NCI-H146 (cell line): ENCODE measurements at places on chromosomes 6 and 20.

DNA sequence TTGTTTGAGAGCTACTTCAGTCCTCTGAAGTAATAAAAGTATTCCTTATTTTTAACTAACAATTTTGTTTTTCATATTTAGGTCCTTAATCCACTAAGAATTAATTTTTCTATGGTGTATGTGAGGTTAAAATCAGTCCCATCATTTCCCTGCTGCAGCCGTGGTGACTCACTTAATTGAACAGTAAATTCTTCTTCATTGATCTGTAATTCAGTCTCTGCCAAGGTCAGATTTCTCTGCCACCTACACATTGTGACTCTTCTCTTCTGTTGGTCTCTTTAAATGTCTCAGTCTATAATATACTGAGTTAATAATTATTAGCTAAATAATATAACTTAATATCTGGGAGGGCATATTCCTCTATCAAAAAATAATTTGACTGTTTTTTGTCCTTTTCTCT, 262.3 kb downstream of the UTRN start:
- peak; percentile 14 for DNase-seq

GRCh38 chr6:392441-393390, 1.2 kb downstream of the IRF4 start:
- DNase-seq: peak; percentile 52

- no peak for DNase-seq
These were observed 73.4 kb downstream of the ELOVL2 start for GRCh38 chr6:10970731-10971130.

- DNase-seq: no peak
These were observed 60.9 kb downstream of the SNRNP48 start for GRCh38 chr6:7650878-7651277.

GRCh38 chr6:148392671-148393070, 50.0 kb downstream of the SASH1 start:
- DNase-seq: no peak

GRCh38 chr20:44448753-44449546, 26.7 kb upstream of the TTPAL start:
- DNase-seq: peak; percentile 30

DNA sequence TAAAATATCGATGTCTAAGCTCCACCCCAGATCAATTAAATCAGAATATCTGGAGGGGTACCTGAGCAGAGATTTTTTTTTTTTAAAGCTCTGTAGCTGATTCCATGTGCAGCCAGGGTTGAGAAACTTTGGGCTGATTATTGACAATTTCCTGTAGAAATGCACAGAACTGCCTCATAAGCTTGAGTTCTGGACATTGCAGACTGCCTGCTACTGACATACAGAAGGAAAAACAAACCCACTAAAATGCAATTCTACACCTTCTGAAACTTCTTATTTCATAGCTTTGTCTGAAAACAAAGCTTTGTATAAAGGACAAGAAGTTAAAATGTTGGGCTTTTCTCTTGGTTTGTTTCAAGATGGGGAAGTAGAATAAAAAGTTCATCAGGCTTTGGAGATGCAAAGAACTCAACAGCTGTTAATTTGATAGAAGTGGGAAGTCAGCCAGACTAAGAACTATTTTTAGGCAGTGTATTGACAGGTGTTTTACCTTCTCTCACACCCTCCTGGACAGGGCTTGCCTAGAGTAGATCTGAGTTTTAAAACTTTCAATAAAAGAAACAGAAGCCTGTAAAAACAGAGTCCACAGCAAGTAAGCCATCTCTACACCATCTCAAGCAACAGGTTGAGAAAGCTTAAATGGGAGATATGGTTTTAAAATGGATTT, 147.7 kb downstream of the KCNQ5 start:
- DNase-seq: no peak

DNA sequence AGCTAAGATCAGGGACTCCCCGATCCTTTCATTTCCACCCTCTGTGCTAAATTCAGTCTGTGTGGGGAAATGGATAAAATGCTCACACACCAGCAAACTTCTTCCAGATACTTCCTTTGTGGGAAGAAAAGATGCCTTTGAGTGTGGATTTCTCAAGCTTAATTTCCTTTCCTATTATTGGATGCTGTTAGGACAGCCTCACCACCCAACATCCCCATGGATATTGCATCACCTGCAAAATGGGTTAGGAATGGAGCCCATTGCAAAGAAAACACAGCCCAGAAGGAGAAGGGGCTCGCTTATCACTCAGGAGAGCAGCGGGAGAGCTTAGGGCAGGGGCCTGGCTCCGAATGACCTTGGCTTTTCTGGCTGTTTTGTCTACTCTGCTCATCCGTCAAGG, 272.2 kb downstream of the CDC5L start:
- no peak for DNase-seq

DNA sequence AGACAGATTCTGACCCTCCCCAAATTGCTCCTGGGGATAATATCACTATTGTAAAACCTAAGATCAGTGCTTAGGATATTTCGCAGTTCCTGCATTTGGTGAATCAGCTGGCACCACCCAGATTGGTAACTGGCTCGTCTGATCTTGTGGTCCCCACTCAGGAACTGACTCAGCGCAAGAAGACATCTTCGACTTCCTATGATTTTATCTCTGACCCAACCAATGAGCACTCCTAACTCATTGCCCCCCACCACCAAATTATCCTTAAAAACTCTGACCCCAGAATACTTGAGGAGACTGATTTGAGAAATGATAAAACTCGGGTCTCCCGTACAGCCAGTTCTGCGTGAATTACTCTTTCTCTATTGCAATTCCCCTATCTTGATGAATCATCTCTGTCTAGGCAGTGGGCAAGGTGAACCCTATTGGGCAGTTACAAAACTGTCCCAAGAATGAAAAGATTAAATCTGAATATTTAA, 55.7 kb upstream of the PRND start:
- no peak for DNase-seq

GRCh38 chr6:74115674-74116073, 419.7 kb downstream of the CD109 start:
- DNase-seq: no peak

GRCh38 chr6:5998236-5998635, 8.5 kb downstream of the NRN1 start:
- DNase-seq: no peak

GRCh38 chr6:99603421-99604165, 3.0 kb upstream of the PRDM13 start:
- peak; percentile 11 for DNase-seq

GRCh38 chr6:53151676-53152075, 3.0 kb upstream of the GCM1 start:
- no peak for DNase-seq

DNA sequence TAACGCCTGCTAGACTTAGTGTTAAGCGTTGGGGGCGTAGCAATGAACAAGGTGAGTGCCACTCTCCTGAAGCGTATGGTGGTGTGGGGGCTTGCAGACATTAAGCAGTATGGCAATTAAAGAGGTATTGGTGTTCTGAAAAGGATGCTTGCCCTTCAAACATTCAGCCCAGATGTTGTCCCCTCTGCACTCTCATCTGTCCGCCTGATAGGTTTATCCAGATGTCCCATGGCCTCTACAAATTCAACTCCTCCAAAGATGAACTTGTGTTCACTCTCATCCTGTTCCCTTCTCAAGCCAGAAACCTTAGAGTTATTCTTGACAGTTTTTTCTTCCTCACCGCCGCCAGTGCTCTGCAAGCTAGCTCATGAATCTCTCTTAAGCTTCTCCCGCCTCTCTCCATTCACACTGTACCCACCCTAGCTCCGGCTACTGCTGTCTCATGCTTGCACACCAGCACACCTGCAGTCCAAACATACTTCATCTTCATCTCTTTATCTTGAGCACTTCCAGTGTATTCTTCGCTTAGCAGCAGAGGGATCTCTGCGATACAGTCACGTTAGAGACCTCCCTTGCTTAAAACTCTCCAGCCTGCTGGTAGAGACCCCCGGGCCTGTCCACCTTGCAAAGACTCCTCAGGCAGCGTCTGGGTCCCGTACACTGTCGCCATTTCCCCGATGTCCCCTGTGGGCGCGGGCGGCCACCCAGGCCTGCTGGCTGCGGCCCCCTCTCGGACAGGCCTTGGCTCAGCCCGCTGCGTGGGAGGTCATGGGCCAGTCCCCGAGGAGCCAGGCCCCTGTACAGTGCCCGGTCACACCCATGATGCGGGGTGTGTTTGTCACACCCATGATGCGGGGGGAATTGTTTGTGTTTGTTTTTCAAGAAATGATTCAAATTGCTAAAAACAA, 962 bp downstream of the DDX27 start:
- no peak for DNase-seq

DNA sequence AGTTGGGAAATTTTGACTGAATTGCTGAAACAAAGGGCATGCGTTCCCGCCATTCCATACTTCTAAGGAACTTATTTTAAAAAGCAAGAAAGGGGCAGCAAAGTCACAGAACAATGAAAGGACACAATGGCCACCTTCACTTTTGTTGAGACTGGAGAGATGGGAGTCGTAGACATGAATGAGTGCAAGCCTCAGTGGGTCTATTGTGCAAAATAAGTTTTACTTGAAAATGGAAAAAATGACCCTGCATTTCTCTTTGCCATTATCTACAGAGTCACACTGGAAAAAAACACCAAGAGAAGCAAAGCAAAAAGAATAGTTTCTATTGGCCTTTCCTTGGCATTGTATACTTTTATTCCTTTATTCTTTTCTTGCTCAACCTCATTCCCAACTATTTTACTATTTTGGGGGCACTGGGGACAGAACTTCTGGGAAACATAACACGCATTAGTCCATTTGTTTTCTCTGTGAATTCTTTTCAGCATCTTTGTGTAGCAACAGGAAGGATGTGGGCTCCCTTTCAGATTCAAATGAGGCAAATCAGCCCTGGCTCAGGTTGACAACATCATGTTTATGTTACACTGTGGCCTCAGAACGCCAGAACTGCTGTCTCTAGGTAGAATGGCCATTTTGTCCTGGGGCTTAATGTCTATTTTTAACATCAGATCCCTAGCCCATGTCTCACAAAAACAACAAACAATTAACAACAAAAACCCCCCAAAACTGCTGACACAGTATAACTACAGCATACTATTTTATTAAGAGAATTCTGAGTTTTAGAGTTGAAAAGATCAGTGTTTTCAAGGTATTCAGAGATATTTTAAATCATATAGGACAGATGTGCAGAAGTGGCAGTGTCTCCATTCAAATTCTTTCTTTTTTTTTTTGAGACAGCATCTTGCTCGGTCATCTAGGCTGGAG, 122.2 kb downstream of the FYN start:
- no peak for DNase-seq

DNA sequence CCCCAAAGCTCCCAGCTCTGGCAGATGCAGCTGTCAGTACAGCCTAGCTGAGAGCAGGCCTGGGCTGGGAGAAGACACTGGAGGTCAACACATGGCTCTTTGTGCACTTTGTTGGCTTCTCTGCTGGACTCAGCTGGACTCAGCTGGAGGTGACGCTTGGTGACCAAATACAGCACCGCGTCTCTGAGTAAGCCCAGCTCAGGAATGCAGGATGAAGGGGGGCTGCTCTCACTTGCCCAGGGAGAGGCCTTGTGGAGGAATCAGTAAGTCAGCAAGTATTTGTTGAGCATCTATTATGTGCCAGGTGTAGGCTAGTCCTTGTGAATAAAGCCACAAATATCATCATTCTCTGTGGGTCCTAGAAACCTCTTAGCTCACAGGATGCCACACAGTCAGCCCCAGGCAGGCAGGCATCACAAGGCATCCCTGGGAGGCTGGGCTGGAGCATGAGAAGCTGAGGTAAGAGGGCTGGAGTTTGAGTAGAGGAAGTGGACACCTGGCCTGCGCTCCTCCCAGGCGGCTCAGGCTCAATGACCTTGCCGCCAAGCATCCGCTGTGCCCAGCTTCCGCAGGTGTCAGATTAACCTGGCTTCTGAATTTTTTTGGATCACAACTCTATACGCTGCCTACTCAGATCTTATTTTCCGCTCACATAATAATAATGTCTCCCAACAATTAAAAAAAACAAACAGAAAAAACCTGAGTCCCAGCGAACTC, 95.4 kb downstream of the TMEM170B start:
- DNase-seq: no peak

DNA sequence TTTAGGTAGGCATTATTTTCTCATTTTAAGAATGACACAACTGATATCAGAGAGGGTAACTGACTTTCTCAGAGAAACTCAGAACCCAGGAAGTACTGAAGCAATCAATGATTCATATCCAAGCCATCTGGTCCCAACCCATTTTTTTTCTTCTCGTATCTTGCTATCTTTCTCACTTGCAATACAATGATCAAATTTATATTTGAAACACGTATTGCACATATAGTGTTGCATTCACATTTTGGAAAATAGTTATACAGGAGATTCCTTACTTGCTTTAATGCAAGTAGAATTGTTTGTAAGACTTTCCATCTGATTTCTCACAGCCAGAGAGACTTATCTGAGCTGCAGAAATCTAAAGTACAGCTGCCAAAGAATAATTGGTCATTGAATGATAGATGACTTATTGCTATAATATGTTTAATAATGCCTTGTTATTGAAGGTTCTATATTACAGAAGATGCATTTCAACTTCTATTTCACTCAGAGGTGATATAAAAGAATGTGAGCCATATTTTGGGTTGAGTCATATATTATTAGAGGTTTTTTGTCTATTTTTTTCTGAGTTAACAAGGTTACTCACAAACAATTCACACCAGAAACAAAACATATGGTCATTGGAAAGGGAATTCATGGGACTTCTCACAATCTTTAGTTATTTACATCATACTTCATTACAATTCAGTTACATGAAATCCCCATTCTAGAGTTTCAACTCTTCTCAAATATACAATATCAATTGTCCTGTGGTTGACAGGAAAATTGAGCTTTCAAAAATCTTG, 337.5 kb upstream of the CITED2 start:
- DNase-seq: no peak

GRCh38 chr6:162343936-162344645, 383.5 kb downstream of the PRKN start:
- DNase-seq: no peak

DNA sequence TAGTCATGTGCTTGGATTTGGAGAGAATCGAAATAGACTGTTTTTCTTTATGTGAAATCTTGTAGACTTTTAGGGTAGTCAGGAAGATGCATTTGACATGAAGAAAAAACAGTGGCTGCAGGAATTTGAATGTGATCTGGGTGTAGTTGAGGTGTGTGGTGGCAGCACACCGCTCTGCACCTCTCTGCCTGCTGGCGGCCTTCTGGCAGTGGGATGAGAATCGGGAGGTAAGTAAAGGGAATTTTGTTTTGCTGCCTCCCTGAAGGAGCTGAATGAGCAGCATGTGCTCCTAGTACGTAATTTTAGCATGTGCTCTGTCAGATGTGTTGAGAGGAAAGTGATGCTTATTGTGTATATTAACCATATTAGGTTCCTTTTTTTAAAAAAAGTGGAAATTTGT, 3.2 kb downstream of the TPD52L2 start:
- DNase-seq: no peak

GRCh38 chr6:38065734-38066305, 246.3 kb downstream of the ZFAND3 start:
- no peak for DNase-seq

- DNase-seq: peak; percentile 88
These were observed 970.5 kb upstream of the SLC35B3 start for GRCh38 chr6:9405825-9406224.

- peak; percentile 96 for DNase-seq
These were observed at the start of the genes BYSL and MED20 for GRCh38 chr6:41920921-41921711. Gene BYSL, plus strand, starts transcription at chr6:41921499. Its CDS starts 64 bp downstream, at chr6:41921563. Gene MED20, minus strand, starts transcription at chr6:41921139. Its CDS starts 121 bp downstream, at chr6:41921018.

- peak; percentile 60 for DNase-seq
These were observed 120.2 kb downstream of the QRSL1 start for GRCh38 chr6:106749609-106750008.

- DNase-seq: no peak
These were observed 55.3 kb upstream of the BTN3A2 start for GRCh38 chr6:26309731-26310142.
